ENCODE measurements at places on chromosomes 2 and 18.

DNA sequence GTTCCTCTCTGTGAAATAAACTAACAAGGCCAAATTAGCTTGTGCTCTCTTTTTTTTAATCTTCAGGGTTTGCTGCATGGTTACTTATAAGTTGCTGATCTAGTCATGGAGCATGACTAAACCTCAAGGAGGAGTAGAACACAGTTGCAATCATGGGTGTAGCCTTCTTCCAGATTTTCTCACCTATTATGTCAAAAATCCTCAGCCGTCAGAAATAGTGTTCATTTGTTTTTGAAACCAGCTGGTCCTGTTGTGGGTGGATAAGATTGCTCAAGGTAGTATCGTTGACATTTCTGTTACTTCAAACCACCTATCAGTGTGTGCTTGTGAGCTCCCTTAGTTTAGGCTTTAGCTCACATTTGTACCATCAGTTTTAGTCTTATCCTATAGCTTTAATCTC, 11.2 kb downstream of the RELCH start:
- no peak for DNase-seq

DNA sequence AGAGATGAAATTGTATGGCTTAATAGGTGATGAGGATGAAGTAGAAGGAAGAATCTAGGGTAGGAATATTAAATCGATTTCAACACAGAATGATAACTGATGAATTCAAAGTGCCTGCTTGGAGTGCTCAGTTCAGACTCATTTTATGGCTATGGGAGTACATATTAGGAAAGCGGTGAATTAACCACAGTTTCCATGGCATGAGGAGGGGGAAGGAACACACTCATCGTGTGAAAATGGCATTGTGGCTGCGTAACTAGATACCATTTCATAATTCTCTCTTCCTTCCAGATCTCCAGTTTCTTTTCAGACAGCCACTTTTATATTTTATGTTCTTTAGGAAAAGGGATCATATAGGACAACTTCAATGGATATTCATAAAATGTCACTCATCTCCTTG, 232.3 kb upstream of the KCNJ3 start:
- DNase-seq: no peak

DNA sequence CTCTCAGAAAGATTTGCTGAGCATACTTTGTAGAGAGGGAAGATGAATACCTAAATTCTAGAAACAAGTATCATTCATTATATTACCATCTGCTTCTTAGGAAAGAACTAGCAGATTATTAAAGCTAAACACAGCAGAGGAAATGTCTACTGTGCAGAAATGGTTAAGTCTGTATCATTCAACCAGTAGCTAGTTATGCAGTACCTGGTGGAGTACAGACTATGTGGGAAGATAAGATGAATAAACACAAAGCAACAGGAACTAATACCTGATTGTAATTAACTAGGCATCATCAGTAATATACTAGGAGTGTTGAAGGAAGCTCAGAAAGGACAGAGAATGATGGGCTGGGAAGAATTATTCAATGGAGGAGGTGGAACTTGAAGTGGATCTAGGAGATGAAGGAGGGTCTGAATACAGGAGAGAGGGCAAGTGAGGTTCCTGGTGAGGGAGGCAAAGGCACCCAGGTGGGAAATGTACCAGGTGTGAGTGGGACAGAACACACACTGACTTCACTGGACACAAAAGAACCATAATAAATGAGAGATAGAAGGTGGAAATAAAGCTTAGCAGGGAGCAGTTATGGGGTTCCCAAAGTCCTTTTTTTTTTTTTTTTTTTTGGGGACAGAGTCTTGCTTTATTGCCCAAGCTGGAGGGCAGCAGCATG, 9.5 kb downstream of the WDFY1 start:
- no peak for DNase-seq

DNA sequence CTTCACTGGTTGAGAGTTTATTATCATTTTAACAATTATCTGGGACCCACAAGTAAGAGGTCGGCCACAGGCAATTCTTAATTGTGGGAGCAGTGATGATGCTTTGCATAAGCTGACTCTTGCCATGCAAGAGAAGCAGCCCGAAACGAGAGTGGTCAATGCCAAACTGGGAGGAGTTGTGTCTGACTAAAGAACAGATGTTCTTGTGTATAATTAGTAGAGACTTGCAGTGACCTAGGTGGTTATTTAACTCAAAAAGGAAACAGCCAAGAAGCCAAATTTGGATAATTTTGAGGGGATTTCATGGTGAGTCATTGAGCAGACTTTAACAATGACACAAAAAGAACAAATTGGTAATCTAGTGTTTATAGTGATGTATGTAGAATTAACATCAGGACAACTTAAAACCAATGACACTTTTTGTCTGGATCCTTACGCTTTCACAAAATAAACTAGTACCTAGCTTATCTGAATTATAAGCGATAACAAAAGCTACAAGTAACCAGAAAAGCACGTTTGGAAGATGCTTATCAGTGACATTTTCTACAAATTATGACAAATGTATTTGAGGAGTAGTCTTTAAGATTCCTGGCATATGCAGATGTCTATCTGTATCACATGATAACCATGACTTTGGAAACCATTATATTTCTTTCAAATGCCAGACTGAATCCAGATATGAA, 184.7 kb upstream of the DLGAP1 start:
- no peak for DNase-seq

DNA sequence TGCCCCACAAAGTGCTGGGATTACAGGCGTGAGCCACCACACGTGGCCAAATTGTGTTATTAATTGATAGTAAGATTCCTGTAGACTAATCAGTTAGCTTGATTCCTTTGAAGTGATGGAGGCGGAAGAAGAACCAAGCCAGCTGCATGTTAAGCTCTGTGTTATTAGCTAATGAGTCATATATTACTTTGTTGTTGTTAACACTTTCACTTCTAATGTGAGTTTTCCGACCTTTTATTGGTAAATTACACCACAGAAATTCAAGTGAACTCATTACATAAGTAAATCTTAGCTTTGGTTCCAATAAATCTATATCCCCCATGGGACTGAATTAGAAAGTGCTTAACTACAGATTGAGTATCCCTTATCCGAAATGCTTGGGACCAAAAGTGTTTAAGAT, 20.3 kb downstream of the CHMP1B start:
- DNase-seq: no peak

- no peak for DNase-seq
Measured at GRCh38 chr18:35939138-35939537, 33.3 kb upstream of the RMP24 start.

DNA sequence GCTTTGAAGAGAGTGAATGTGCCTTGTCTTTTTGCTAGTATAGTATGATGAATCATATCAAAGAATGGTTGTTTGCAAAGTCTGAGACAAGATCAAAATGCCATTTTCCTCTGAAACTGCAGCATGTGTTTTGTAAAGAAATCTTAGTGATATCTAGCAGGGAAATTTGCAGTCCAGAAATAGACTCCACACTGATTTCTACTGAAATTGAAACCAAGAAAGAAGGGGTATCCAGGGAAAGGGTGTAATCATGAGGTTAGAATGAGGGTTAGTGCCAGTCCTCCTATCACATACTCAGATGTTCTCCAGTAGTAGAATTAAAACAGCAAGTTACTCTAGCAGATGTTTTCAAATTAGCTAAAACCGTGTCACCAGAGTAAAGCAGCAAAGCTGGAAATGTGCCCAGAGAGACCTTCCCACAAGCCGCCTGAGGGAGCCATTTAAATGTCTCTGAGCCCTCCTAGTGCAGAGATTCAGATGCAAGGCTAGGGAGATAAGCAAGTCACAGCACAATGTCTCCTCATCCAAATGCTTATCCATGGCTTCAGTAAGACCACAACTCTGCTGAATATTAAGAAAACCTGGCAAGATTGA, 4.9 kb downstream of the DLGAP1 start:
- no peak for DNase-seq

GRCh38 chr2:40228310-40228709, 223.6 kb downstream of the SLC8A1 start:
- DNase-seq: no peak

- DNase-seq: no peak
Measured at GRCh38 chr2:207676827-207677354, 34.5 kb upstream of the CCNYL1 start.

DNA sequence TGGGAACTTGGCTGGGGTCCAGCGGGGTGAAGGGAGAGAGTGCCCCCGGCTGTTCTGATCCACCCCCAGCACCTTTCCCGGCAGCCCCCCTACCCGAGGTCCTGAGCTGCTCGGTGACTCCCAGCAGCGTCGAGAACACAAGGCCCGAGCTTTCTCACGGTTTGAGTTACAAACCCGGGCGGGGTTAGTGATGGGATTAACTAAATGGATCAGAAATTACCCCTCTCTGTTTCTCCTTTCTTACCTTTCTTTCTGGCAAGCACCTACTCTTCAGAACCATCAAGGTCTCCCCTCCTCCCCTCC, 139.4 kb upstream of the GPC1 start:
- DNase-seq: peak; percentile 55

DNA sequence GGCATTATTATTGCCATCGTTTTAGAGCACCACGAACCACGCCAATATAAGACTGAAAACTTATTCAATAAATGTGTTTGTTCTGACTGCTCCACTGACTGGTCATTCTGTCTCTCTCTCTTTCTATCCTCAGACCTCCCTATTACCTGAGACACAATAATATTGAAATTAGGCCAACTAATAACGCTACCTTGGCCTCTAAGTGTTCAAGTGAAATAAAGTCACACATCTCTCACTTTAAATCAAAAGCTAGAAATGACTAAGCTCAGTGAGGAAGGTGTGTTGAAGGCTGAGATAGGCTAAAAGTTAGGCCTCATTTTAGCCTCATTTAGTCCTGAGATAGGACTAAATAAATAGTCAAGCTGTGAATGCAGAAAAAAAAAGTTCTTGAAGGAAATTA, 38.8 kb downstream of the G6PC2 start:
- no peak for DNase-seq

GRCh38 chr2:15918761-15919356, 21.5 kb upstream of the MYCN start:
- no peak for DNase-seq

DNA sequence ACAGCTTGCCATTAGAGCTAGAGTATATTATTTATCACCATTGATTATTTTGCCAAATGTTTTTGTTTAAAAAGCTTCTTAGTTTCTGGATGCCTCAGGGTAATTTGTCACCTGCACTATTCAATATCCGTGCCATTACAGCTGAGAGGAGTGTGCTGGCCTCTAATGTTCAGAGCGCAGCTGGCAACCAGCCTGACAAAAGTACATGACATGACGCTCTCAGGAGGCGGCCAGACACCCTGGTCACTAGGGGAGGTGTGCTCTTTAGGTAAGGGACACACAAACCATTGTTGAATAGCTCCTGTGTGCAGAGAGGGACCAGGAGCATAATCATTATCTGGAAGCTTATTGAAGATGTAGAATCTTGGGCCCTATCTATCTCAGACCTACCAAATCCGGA, 20.3 kb downstream of the LIMS1 start:
- no peak for DNase-seq

DNA sequence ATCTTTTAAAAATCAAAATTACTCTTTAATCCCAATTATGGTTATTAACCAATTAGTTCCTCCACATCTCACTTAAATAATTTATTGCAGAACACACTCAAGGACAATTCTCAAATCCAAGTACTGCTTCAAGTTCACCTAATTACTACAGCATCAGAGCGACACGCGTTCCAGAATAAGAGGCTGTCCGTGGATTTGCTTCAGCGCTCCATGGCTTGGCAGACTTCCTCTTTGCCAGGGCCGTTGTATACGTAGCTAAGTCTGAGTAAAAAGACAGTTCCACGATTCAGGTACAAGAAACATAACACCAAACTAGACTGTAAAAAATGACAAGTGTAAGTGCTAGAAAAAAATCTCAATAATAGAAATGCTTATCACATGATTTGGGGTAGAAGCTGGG, 153.2 kb upstream of the MYT1L start:
- DNase-seq: no peak

DNA sequence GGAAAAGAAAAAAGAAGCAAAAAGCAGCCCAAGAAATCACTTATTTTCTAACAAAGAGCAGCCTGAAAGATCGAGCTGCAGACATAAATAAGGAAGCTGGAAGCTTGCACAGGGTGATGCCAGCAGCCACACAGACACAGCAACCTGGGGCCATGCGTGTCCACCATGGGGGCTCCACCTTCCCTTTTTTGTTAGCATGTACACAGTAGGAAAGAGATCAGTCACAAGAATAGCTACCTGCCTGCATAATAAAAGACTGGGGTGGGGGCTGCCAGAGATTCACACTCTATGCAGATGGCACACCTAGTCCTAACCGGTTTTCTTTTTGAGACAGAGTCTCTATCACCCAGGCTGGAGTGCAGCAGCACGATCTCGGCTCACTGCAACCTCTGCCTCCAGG, 2.9 kb upstream of the CNOT11 start:
- DNase-seq: no peak

DNA sequence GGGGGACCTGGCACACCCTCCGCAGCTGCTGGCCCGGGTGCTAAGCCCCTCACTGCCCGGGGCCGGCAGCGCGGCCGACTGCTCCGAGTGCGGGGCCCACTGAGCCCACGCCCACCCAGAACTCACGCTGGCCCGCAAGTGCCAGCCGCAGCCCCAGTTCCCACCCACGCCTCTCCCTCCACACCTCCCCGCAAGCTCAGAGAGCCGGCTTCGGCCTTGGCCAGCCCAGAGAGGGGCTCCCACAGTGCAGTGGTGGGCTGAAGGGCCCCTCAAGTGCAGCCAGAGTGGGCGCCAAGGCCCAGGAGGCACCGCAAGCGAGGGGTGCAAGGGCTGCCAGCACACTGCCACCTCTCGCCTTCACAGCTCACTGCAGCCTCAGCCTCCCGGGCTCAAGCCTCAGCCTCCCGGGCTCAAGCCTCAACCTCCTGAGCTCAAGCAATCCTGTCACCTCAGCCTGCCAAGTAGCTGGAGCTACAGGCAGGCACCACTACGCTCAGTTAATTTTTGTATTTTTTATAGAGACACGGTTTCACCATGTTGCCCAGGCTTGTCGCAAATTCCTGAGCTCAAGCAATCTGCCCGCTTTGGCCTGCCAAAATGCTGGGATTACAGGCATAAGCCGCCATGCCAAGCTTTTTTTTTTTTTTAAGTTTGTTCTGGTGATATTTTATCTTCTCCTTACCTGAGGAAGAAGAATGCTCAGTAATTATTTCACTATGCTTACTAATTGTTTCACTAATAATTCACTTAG, 71.7 kb upstream of the CDCA7 start:
- DNase-seq: no peak

- DNase-seq: no peak
Measured at GRCh38 chr2:127040169-127040568, 66.8 kb downstream of the BIN1 start.

DNA sequence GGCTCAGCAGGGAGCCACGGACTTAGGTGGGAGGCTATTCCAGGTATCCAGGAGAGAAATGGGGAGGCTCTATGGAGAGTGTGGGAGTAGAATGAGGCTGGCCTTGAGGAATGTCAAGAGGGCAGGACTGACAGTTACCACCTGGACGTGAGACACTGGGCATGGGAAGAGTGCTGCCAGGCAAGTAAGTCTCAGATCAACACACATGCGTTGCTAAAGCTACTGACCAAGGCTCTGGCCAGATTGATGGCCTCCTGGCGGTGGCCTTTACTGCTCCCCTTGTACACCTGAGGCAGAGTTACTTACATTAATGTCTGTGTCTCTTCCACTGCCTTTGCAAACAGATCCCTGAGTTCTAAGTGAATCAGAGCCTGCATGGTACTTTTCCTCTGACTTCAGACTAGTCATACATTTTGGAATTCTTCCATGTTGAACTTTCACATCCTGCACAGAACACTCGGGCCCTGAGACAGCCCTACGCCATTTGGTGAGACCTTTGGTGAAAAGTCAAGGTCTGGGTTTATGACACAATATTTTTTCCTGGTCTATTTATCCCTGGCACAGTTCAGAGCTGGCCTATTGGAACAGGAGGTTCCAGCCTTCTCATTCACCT, 398.8 kb upstream of the TRIB2 start:
- DNase-seq: no peak

- DNase-seq: no peak
Measured at GRCh38 chr2:106961328-106961727, 75.4 kb upstream of the ST6GAL2 start.
